ENCODE measurements at places on chromosomes 5 and 9. TPM values are rescaled to one million over a fixed set of nuclear protein-coding genes. Genes with fewer than 3 reads are reported as not detected.

ELAVL2 gene
- total RNA-seq, result not detected

SUSD3 gene
- total RNA-seq, result not detected

PDE6A gene
- total RNA-seq, result not detected

CCDC152 gene
- total RNA-seq, result 0.72 TPM

HRH2 gene
- total RNA-seq, result 0.14 TPM

KIAA1958 gene
- 1.7 TPM for total RNA-seq

FLT4 gene
- total RNA-seq, result under 0.01 TPM

SHISAL2B gene
- total RNA-seq, result not detected

MRPS2 gene
- total RNA-seq, result 33.4 TPM

SSNA1 gene
- total RNA-seq, result 75.5 TPM

C1QTNF2 gene
- total RNA-seq, result not detected

SLC45A2 gene
- total RNA-seq, result not detected

C9orf153 gene
- total RNA-seq, result under 0.01 TPM

TUT7 gene
- total RNA-seq, result 59.0 TPM

GLDC gene
- total RNA-seq, result 1.6 TPM

DNM1 gene
- 17.1 TPM for total RNA-seq

CYLC2 gene
- total RNA-seq, result not detected

CRAT gene
- total RNA-seq, result 46.7 TPM

GPX3 gene
- 28.9 TPM for total RNA-seq

ZNF474 gene
- total RNA-seq, result 0.22 TPM

MAN1B1 gene
- total RNA-seq, result 68.1 TPM

SPINK13 gene
- not detected for total RNA-seq

DOLPP1 gene
- total RNA-seq, result 25.3 TPM

ORM2 gene
- total RNA-seq, result not detected

DRD1 gene
- 0.44 TPM for total RNA-seq

SPEF2 gene
- total RNA-seq, result 2.6 TPM

WNT8A gene
- not detected for total RNA-seq

NEURL1B gene
- total RNA-seq, result 0.44 TPM

KLHL3 gene
- total RNA-seq, result 2.8 TPM

PCDHA11 gene
- 0.57 TPM for total RNA-seq

All from placental pericyte (primary cell).